Naive thymus-derived CD8-positive, alpha-beta T cell (primary cell): ENCODE measurements at places on chromosomes 4 and X.

- DNase-seq: no peak
These were observed 17.7 kb downstream of the OGT start for GRCh38 chrX:71550578-71550977.

GRCh38 chr4:153131596-153131995 lies 72.6 kb upstream of the TRIM2 start:
- no peak for DNase-seq

DNA sequence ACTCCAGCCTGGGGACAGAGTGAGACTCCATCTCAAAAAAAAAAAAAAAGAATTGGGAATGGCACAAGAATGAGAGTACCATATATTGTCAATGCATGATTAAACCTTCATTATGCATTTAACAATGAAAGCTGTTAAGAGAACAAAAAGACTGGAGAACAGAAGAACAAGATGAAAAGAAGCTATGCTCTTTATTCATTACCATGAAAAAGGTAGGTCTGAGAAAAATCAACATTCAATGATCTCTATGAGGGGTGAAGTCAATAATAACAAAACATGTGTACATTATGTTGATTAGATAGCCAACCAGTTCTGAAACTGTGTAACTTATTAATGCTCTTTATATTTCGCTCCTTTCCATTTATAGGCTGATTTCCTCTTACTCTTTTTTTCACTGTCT lies 100.9 kb downstream of the BRWD3 start:
- DNase-seq: no peak

DNA sequence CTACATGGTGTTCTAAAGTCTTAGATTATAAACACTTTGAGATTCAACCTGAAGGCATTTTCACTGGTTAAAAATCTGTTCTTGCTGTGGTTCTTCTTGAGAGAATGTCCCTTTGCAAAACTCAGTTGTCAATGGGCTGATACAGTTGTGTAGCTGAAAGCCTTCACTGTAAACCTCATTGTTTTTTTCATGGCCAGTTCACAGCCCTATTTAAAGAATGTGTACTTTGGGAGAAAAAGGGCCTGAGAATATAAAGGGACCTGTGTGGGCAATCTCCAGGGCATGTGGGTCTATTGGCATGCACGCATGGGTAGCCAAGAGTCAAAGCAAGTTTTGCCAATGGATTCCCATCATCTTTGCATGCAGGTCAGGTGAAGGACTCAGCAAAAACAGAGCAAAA lies 7.8 kb upstream of the MAP7D3 start:
- DNase-seq: no peak

GRCh38 chr4:30536231-30536630 lies 183.9 kb upstream of the PCDH7 start:
- no peak for DNase-seq

- no peak for DNase-seq
These were observed at the start of gene NMU for GRCh38 chr4:55635741-55636655. Gene NMU (minus strand): TSS chr4:55636298. CDS start chr4:55636192, 106 bp downstream.

DNA sequence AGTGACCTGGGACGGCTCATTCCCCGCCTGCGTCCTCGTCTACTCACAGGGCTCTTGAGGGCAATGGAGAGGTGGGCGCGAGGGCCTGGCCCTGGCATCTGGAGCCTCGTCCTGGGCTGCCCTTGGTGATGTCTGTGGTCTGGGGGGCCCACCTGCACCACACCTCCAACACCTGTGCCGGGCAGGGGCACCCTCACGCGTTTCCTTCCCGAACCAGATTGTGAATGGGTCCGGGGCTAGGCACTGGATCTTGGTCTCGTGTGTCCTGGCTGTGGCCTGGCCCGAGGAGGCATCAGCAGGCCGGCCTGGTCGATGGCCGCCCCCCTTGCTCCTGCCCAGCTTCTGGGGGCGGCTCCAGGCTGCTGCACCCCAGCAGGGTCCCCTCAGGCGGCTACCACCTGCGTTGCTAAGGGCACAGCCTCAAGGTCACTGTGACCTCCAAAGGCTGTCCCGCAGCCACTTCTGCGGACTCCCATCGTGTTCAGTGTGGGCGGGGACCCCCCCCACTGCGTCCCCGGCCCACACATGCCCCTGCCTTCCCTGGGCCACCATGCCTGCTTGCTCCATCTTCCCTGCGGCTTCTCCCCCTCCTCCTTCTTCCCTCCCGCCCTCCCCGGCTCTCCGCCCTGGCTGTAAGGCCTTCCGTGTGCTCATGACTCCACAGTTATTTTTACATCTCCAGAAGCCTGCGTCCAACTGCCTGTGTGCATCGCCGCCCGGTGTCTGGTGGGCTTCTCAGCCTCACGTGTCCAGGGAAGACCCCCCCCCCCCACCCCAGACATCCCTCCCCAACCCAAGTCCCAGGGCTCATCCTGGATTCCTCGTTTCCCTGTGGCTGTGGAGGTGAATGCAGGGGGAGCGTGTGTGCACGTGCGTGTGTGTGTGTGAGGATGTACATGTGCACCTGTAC lies 3.8 kb downstream of the DOK7 start:
- no peak for DNase-seq

- no peak for DNase-seq
These were observed 11.3 kb upstream of the APLN start for GRCh38 chrX:129665916-129666644.

DNA sequence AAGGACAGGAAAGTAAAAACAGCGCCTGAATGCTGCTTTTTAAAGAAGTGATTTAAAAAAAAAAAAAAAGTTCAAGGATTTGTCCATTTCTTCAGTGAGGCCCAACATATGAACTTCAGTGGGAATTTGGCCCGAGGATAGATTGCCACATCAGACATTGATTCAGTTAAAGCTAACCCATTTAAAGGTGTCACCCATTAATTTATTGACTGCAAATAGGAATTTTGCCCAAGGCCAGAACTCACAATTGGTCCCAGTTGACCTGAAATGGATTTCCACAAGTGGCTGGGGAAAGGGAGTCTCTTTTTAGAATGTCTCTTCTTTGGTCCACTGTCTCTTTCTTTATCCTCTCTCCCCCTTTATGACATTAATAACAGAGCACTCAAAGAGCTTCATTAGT lies 86.5 kb upstream of the RPL34 start:
- DNase-seq: no peak

GRCh38 chrX:68249401-68249831 lies 183.9 kb downstream of the OPHN1 start:
- no peak for DNase-seq

DNA sequence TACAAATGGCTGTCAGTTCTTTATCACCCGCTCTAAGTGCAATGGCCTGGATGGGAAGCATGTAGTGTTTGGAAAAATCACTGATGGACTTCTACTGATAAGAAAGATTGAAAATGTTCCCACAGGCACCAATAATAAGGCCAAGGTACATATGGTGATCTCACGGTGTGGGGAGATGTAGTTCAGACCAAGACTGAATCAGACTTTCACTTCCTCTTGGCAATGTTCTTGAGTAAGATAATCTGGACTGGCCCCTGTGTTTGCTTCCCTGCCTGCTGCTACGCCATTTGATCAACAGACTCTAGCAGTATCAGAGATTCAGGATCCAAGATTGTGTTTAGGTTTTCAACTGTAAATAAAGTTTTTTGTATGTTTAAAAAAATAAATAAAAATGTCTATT lies 682.2 kb upstream of the AMOT start:
- no peak for DNase-seq

GRCh38 chrX:45900766-45901615 lies 644.2 kb downstream of the ZNF674 start:
- no peak for DNase-seq

- DNase-seq: no peak
These were observed 85.4 kb downstream of the REPS2 start for GRCh38 chrX:17031827-17032226.

DNA sequence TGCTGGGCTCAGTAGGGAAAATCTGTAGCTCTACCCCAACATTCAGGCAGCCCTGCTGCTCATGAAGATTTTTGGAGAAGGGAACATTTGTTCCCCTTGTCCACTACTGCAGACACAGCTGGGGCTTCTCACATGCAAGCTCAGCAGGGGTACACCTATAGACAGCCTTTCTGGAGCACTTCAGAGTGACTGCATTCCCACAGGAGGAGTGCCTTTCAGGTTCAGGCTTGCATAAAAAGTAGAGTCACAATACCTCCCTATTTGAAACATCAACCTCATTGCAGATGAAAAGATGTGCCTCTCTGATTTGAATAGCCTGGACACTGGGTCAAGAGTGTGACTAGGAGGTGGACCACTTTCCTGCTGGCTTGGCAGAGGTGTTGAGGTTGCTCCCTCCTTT lies 53.3 kb upstream of the NAP1L2 start:
- DNase-seq: no peak

DNA sequence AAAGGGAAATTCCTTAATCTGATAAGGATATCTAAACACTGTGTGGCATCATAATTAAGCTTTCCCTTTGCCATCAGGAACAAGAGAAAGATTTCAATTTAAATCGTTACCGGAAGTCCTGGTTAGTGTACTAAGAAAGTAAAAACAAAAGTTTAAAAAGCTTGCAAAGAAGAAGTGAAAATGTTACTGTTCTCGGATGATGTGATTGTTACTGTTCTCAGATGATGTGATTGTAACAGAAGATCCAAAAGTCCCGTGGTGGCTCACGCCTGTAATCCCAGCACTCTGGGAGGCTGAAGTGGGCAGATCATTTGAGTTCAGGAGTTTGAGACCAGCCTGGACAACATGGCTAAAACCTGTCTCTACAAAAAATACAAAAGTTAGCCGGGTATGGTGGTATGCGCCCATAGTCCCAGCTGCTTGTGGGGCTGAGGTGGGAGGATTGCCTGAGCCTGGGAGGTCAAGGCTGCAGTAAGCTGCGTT lies 62.5 kb downstream of the RGS12 start:
- no peak for DNase-seq

- no peak for DNase-seq
These were observed 57.1 kb upstream of the EFHC2 start for GRCh38 chrX:44400588-44400987.

DNA sequence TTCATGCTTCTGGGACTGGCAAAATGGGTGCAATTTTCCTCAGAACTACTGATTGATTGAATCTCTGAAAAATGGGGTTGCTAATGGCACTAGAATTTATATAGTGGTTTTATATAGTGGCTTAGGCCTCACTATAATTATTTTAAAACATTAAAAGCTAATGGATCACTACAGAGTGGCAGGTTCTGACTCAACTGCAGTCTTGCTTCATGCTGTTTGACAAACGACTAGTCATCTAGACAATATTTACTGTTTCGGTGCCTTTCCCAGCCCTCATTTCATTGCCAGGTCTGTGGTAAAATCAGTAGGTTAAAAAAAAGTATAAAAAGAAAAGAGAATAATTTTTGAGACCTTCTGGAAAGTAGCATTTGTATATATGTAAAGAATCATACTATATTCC lies 352.8 kb upstream of the ATOH1 start:
- no peak for DNase-seq

DNA sequence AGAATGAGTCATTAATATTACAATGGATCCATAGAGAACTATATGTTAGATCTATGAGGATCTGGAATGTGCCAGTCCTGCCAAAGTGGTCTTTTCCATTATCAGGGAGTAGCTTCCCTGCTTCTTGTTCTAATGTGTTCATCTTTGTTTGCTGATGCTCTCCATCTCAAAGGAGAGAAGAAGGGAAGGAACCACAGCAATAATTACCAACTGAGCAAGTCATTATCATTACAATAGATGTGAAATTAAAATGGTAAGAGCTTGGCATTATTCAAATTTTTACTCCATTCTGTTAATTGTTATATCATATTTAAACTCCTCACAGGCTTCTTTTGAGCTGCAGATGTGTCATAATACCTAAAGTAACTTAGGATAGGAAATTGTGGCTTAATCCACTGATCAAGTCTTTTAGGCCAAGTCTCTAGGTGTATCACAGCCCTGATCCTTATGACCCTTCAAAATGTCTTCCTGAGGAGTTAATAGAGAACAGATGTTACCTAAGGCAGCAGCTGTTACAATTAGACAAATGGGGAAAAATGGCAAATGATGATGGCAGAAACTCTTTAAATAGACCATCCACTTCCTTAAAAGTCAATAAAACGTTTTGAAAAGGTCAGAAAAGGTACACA lies 1492.7 kb upstream of the IGFBP7 start:
- no peak for DNase-seq

GRCh38 chr4:7653510-7654369 lies 219.0 kb upstream of the PSAPL1 start:
- DNase-seq: no peak

- no peak for DNase-seq
These were observed 756.1 kb downstream of the SH3BGRL start for GRCh38 chrX:81957900-81958545.

GRCh38 chr4:168138143-168138542 lies 45.8 kb downstream of the ANXA10 start:
- DNase-seq: no peak

DNA sequence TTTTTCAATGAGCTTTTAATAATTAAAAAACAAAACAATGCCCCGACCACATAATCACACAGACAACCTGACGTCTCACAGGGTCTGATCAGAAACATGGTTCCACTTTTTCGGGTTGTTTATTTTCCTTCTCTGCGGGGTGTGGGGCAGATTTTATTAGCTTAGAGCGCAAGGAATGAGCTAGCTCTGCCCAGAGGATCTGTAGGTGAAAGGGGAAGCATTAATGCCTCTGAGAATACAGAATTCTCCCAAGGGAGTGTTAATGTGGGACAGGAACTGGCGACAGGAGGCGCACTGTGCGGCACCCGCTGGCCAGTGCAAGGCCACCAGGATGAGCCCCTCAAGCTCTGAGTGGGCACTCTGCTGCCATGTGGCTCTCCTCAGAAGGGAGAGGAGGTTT lies 181.5 kb downstream of the TSPAN5 start:
- DNase-seq: no peak

- no peak for DNase-seq
These were observed 217.0 kb downstream of the BMPR1B start for GRCh38 chr4:94974773-94975172.

DNA sequence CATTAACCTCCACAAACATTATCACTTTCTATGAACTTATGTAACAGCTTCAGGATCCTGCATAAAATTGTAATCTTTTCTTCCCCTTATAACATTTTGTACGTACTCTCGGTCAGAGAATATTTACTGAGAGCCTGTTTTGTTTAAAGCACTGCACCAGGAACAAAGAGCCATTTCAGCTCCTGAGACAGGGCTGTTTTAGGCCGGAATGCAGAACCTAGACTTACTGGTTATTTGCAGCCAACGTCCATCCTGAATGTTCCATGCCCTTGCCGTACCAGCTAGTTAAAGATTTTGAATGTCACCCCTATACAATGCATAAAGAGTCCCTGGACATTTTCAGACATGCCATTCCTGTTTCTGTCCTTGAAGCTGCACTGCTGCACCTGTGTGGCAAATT lies 248.8 kb downstream of the PCDH7 start:
- no peak for DNase-seq

GRCh38 chr4:151469970-151470369 lies 61.0 kb downstream of the FHIP1A start:
- DNase-seq: no peak
